Stimulated activated CD8-positive, alpha-beta memory T cell treated with anti-CD3 and anti-CD28 coated beads, Interleukin-7, amount 100 ng/mL, for 1 hour (primary cell): ENCODE measurements at places on chromosomes 16 and 17.
A peak's percentile ranks its signal among the peaks of the same experiment; 100 is the strongest.

DNA sequence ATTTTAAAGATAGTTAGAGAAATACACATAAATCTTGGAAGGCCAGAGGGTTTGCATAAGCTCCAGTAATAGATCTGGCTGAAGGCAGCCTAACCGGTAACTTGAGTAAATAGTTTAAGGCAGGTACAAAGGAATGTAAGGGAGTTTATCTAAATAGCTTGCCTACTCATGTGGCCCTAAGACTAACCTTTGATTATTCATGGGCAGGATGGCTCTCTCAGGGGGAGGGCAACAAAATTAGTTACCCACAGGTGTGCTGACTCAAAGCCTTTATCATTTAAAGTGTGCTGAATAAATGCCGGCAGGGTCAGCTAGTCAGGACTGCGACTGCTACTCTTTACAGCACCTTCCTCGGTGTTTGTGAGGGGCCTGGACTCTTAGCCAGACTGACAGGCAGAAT lies 761.3 kb upstream of the KIF2B start:
- no peak for DNase-seq

DNA sequence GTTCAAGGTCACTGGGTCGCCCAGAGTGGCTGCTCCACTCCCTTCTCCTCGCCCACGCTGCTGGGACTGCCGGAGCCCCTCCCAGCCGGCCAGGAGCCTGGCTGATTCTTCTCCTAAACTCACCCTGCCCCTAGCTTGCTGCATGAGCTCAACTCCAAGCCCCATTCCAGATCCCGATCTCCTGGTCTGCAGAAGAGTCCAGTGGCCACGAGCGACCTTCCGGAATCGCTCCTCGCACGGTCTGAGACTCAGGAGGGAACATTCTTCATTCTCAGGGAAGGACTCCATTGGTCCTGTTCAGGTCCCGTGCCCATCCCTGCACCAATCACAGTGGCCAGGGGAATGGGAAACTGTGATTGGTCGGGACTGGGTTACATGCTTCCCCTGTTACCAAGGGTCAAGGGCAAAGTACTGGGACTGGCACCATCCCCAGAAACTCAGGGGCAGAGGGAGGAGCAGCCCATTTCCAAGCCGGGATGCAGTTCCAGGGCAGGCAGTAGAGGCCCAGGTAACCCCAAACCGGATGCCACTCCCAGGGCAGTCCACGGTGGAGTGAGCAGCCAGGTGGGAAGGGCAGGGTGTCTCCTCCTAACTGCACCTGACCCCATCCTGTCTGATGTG lies 24.5 kb upstream of the CIBAR2 start:
- no peak for DNase-seq

GRCh38 chr17:80832266-80832676 lies 159.4 kb upstream of the CHMP6 start:
- no peak for DNase-seq

GRCh38 chr16:7405166-7405565 lies 72.5 kb downstream of the RBFOX1 start:
- DNase-seq: no peak

DNA sequence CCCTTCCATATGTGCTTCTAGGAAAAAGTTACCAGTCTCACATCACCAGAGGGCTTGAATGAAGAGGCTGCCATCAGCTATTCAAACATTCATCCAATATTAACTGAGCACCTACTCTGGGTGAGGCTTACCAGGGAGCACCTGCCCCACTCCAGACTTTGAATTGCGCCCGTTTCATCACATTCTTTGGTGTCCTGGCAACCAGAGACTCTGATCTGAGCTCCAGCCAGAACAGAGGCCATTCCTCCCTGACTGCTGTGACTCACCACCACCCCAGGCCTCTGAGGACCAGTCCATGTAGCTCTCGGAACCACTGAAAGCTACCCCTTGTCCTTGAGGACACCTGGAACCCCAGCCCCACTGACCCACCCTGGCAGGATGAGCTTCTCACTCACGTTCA lies at the start of gene C16orf96:
TSS of gene C16orf96 (plus strand) at position 229 of the 400 bp plus-strand sequence. CDS start at position 379, 150 bp downstream.
- no peak for DNase-seq

- no peak for DNase-seq
These were observed 20.7 kb downstream of the RNF112 start for GRCh38 chr17:19431691-19432090.

DNA sequence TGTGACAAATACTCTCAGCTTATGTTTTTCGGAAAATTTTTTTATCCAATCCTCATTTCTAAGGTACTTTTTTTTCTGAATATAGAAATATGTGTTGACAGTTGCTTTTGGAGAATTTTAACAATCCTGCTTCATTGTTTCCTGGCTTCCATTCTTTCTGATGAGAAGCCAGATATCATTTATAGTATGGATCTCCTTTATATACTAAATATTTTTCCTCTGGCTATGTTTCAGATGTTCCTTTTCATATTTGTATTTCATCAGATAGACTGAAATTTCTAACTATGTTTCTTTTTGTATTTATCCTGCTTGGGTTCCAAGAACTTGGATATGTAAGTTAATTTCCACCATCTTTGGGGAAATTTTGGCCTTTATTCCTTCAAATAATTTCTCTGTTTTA lies 138.9 kb upstream of the CDH11 start:
- no peak for DNase-seq

DNA sequence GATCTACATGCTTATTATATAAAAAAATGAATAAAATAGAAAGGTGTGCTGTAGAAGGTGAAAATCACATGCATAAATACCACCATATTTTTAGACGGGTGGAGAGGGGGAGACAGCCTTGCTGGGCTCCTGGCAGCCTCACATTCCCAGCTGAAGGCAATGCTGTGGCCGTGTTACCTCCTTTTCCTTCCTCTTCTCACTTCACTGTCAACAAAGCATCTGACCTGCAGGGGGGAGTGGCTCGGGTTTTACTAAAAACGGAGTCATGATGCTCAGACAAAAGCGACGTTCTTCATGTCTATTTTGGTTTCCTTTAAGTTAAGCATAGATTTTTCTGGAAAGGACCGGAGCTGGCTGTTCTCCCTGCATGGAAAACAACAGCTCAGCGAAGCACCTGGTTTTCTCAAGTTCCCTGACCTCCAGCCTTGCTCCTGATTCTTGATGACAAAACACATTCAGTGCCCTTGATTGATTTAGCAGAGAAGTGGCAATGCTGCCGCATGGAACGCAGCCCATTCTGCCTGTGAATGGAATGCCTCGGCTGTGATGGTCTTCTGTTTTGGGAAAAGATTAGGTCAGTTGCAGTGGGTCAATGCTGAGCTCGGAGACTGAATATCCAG lies 5.5 kb upstream of the RPTOR start:
- no peak for DNase-seq

DNA sequence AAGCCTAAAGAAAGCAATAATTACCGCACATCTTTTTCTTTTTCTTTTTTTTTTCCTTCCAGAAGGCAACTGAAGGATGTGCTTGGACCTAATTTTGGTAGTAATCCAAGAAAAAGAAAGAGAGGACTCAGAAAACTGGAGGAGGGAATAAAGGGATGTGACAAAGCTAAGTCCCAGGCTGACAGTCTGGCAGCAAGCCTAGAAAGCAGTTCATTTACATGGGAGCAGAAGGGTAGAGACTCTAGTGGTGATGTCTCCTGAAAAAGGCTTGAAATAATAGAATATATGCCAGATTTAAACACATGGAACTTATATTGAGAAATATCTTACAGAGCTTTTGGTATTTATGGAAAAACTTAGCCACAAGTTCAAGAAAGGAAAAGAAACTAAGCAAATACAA lies 101.0 kb upstream of the SHISA6 start:
- no peak for DNase-seq

DNA sequence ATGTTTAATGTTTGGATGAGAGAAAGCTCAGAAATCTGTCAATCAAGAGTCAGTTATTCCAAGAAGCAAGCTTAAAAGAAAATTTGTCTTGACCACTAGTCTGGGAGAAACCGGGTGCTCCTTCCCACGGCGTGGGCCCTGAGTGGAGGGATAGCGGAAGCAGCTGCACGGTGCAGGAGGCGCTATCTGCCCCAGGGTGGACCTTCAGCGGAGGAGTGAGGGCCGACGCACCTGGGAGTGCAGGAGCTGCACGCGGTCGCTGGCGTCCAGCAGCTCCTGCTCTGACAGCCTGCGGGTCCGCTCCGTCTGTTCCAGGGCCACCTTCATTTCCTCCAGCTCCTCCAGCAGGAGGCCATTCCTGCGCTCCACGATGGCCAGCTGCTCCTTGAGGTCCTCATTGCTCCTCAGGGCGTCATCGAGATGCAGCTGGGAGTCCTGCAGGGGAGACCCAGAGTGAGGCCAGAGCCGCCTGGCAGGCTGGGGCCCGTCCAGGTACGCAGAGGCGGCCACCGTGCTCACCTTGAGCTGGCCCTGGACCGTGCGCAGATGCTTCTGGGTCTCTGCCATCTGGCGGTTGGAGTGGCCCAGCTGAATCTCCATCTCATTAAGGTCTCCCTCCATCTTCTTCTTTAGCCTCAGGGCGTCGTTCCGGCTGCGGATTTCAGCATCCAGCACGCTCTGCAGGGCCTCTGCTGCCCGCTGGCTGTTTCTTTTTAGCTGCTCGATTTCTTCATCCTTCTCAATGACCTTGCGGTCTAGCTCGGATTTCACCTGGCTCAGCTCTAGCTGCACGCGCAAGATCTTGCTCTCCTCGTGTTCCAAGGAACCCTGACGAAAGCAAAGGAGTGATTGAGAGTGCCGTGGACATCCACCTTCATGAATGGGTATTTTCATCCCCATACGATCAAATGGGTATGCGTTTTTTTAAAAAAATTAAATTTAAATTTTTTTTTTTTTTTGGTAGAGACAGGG lies 63.5 kb downstream of the MYH13 start:
- no peak for DNase-seq

DNA sequence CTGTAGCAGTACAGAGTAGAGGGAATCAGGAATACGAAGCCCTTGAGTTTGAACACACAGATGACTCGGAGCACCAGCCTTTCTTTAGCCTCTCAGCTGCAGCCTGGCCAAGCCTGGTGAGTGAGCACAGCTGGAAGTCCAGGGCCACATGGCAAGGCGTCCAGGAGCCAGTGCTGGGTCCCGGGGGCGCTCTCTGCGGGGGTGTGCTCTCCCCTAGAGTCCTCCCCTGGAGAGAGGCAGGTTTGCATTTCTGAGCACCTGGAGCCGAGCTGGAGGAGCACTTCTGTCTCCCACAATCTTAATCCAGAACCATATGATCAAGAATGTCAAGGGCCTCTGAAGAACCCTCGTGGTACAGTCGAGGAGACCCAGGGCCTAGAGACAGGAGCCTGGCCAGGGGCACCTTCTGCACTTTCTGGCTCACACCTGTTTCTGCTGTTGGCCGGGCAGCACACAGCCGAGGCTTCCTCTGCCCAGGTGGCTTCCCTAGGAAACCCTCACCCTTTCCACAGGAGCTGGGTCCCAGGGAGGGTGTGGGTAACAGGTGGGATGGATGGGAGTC lies 78.3 kb downstream of the PLD6 start:
- DNase-seq: no peak

DNA sequence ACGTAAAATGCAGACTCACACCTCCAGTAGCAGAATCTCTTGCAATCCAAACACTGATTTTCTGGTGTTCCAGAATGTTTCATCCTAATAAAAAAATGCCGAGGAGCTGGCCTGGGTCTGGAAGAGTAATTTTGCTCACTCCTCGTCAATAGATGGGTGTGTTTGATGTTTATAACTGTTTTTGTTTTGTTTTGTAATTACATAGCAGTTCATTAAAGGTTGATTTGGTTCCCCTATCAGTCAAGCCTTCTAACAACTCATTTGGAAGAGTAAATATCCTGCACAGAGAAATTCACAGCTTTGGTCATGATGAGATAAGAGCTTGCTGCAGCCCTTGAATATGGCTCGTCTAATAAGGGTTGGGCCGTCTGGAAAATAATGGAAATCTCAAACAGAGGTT lies 36.8 kb upstream of the ELAC2 start:
- DNase-seq: no peak

DNA sequence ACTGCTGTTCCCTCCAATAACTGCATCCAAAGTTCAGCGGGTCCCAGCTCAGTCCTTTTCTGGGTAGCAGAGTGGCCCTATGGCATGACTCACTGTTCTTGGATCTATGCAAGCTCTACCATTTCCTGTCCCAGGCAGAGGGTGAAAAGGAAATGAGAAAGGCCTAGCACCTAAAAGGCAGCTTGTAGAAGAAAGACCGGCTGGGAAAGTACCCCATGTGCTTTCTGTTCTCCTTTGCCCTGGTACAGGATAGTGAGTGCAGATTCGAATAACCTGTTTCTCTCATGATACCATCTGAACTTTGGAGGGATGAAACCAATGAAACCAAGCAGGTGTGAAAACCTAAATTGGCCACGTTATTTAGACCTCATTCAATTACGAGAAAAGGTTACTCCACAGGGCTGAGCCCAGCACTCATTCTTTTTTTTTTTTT lies 12.7 kb upstream of the HASPIN start:
- DNase-seq: no peak

- no peak for DNase-seq
These were observed 2.9 kb downstream of the C17orf67 start for GRCh38 chr17:56830726-56831368.

DNA sequence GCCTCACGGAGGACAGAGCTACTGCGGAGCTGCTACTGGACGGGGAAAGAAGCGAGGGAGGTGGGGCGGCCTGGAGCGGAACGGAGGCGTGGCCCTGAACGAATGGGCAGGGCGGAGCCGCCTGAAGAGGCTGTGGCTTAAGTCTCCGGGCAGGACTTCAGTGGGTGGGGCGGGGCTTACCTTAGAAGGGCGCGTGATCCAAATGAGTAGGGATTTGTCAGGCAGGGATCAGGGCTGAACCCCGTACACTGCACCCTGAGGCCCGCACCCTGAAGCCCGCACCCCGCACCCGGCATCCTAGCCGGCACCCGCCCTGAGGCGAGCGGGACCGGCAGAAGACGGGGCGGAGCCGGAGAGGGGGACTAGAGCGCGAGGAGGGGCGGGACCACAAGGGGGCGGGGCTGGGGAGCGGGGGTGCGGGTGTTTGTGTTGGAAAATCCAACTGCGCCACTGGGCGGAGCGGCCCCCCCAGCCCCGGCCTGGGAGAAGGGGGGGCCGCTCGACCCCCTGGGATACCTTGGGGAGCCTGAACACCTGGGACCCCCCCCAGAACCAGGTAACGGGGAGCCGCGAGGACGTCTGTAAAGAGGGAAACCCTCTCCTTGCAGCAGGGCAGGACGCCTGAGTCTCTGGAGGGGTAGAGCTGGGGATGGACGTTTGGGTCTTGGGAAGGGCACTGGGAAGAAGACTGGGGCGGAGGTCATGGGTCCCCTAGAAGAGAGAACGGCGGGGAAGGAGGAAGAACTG lies at the start of gene KDM6B:
TSS of gene KDM6B (plus strand) at position 423 of the 747 bp plus-strand sequence. CDS start 11,338 bp downstream, outside the sequence.
- DNase-seq: peak; percentile 73

DNA sequence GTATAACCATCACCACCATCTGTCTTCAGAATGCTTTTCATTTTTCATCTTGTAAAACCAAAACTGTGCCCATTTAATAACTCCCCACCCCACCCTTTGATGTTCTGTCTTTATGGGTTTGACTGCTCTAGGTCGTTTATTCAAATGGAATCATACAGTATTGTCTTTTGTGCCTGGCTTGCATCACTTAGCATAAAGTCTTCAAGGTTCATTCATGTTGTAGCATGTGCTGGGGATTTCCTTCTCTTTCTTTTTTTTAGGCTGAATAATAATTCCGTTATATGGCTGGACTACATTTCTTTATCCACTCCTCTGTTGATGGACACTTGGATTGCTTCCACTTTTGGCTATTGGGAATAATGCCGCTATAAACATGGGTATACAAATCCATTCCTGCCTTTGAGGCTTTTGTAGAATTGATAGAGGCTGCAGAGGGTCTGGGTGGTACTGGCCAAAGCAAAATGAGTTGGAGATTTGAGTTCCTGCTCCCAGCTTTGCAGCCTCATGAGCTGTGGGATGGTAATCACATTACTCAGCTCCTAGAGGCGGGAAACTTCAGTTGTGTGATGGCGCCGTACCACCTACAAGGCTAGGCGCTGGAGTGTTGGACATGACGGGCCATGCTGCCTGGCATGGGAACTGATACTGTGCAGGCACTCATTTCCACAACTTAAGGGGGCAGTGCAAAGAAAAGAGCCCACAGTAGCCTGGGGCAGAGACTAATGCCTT lies 64.8 kb downstream of the CLEC16A start:
- no peak for DNase-seq
